ENCODE measurements at places on chromosomes 16 and 17. TPM values are rescaled to one million over a fixed set of nuclear protein-coding genes. Genes with fewer than 3 reads are reported as not detected.
A peak's percentile ranks its signal among the peaks of the same experiment; 100 is the strongest.

CCL13 gene
- not detected for total RNA-seq

- H3K4me1 ChIP-seq, result peaks cover 32% of the 10 kb centered on the region
- no peak overlapping the region for H3K27ac ChIP-seq
- DNase-seq, result no peak
- H3K36me3 ChIP-seq, result no peaks in the 10 kb centered on the region
Measured at GRCh38 chr17:50218771-50219315, 17.4 kb upstream of the COL1A1 start.

GRCh38 chr17:2940352-2940751, 123.1 kb downstream of the OR1D5 start:
- H3K27ac ChIP-seq, result no peak overlapping the region
- no peak overlapping the region for H3K4me3 ChIP-seq
- peaks cover 5% of the 10 kb centered on the region for H3K4me1 ChIP-seq
- H3K27me3 ChIP-seq, result peaks cover 4% of the 10 kb centered on the region

- DNase-seq, result peak; percentile 47
- H3K4me1 ChIP-seq, result peaks cover 18% of the 10 kb centered on the region
- no peak overlapping the region for H3K27ac ChIP-seq
- peaks cover 86% of the 10 kb centered on the region for H3K27me3 ChIP-seq
- peak overlapping the region; percentile 65 for H3K4me3 ChIP-seq
Measured at GRCh38 chr17:9002606-9003354, 18.5 kb upstream of the NTN1 start.

TBC1D3 gene
- not detected for total RNA-seq

PPM1E gene
- total RNA-seq, result 15.5 TPM

GRCh38 chr16:56606476-56607108, 1.8 kb upstream of the MT2A start:
- peak overlapping the region; percentile 4 for H3K4me3 ChIP-seq
- DNase-seq, result no peak
- no peak overlapping the region for H3K27ac ChIP-seq
- H3K27me3 ChIP-seq, result peaks cover 38% of the 10 kb centered on the region

DNA sequence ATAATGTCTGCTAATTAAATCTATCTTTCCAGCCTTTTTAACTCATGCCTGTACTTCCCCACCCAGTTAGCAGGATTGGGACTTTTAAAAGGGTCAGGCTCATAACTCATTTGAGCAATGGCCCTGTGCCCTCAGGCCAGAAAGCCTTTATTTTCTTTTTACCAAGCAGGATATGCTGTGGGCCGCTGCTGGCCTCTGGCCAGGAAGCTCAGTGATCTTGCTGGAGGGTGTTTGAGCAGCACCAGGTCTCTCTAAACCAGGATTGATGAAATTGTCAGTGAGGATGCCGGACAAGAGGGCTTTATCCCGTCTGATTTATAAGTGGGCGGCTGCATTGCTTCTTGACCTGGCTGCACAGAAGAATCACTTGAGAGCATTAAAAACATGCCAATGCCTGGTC, 187.8 kb downstream of the RAB11FIP4 start:
- H3K4me3 ChIP-seq, result no peak overlapping the region
- H3K4me1 ChIP-seq, result peaks cover 7% of the 10 kb centered on the region
- no peak for DNase-seq
- H3K27ac ChIP-seq, result no peak overlapping the region
- no peaks in the 10 kb centered on the region for H3K27me3 ChIP-seq
- no peaks in the 10 kb centered on the region for H3K36me3 ChIP-seq

CCL5 gene
- not detected for total RNA-seq

DNA sequence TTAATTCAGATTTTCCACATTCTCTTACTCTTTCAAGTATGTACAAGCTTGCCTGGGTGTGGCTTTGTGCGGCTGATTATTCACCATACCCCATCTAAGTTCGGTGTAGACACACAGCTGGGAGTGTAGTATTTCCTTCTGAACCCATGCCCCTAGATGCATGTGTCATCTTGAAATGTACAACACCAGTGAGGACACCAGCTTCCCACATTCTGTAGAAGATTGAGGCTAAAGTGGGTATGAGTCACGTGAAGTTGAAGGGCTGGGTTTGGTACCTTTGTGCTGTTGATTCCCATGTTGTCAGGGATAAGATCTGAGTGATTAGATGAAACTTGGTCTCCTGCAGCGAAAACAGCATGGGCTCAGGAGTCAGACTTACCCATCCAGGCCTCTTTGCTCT, 14.6 kb upstream of the DHX8 start:
- no peak for DNase-seq
- peaks cover 6% of the 10 kb centered on the region for H3K27me3 ChIP-seq
- H3K36me3 ChIP-seq, result no peaks in the 10 kb centered on the region
- no peak overlapping the region for H3K4me3 ChIP-seq
- H3K27ac ChIP-seq, result no peak overlapping the region
- no peaks in the 10 kb centered on the region for H3K4me1 ChIP-seq
